ENCODE measurements at places on chromosomes 7 and 10.

DNA sequence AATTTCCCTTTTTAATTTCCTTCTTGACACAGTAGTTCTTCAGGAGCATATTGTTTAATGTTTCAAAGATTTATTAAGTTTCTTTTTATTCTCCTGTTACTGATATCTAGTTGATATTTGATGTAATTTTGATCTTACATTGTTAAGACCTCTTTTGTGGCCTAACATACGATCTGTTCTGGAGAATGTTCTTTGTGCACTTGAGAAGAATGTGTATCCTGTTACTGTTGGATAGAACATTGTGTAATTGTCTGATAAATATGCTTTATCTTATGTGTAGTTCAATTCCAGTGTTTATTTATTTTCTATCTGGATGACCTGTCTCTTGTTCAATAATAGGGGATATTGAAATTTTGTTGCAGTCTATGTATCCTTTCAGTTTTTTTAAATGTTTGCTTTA, 106.7 kb downstream of the ITGB1 start:
- DNase-seq, result no peak

GRCh38 chr10:35426657-35427056, 90.3 kb downstream of the CCNY start:
- DNase-seq, result no peak

GRCh38 chr7:66237906-66238772, 33.0 kb downstream of the TPST1 start:
- no peak for DNase-seq

GRCh38 chr10:31186225-31187000, 132.6 kb upstream of the ZEB1 start:
- DNase-seq, result no peak

- no peak for DNase-seq
These were observed 166.2 kb downstream of the PKD1L1 start for GRCh38 chr7:47782022-47782421.

DNA sequence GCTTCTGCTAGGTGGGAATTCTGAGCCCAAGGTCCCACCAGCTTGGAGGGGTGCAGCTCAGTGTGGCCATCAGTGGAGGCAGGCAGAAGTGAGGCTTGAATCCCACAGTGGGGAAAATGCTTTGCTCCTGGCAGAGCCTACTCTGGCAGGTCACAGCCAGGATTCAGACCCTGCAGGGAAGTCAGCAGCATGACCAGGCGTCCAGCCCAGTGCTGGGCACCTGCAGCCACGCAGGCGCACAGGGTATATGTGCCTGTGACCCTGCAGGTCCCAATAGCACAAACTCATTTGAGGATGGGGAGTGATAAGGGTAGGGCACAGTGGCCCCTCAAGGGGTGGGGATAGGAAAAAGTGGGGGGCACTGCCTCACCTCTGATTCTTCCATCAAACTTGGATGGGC, 8.4 kb upstream of the AEBP1 start:
- no peak for DNase-seq

DNA sequence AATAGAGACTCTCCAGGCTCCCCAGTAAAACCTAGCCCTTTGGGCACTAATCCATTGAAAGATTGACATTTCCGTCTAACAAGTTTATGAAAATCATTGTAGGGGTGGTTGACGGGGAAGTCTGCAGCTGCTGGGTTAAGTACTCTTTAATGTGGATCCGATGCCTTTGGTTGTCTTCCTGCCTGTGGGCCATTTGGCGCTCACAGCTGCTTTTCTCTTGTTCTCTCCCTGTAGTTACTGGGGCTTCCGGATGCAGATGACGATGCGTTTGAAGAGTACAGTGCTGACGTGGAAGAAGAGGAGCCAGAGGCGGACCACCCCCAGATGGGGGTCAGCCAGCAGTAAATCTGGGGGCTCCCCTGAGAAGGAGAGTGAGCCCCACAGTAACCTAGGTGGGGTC, 22.4 kb downstream of the MTURN start:
- no peak for DNase-seq

Data from germinal center (tissue), 1 donor.